ENCODE measurements at places on chromosomes 11 and 22.
A peak's percentile ranks its signal among the peaks of the same experiment; 100 is the strongest.

GRCh38 chr11:34890089-34890488 lies 26.1 kb downstream of the APIP start:
- peak; percentile 31 for DNase-seq

DNA sequence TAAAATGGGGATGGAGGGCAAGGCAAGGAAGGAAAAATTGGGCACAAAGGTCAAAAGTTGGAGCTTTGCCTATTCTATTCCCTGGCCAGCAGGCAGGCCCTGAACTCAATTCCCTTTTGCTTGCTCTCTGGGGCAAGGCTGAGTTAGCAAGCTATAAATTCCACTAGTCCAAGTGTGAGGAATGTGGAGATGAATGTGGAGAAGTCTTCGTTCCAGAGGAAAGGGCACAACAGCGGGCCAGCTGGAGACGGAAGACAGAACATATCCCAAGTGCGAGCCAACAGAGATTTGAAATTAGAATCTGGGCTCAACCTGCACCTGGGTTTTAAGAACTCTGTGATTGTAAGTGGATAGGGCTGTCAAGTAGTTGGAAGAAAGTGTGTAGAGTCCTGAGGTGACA lies 29.5 kb upstream of the FZD4 start:
- no peak for DNase-seq

- DNase-seq = no peak
These were observed 92.7 kb upstream of the TBCEL start for GRCh38 chr11:120931057-120931779.

DNA sequence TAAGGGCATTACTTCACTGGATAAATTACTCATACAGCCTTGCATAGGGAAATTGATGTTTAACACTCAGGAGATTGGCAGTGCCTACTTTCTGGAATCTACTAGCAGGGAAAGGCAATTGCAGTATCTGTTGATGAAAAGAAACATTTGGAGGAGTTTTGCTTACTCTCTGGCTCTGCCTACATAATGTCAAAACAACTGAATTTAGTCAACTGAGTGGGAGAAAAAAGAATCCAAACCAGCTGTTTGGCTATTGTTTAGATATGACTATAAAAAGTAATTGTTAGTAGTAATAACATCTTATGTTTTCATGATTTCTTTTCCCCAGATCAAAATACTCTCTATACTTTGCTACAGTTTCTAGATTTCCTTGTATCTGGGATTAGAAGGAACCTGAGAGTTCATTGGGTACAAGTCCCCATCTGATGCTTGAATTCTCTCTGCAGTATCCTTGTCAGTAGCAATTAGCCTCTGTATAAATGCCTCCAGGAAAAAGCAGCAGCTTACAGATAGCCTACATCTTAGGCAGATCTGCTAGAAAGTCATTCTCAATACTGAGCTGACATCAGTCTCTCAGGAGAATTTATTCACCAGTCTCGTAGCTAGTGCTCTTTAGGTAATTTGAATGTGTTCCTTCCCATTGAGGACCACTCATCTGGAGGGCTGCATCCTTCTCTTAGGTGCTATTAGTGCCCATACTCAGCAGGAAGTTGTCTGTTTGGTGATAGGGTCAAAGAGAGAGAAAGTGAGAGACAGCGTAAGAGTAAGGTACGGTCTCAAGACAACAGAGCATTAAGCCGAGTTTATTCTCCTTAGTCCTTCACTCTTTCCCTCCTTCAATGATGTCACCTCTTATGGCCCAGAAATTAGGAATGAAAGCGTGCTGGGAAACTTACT lies 185.9 kb upstream of the CCDC90B start:
- DNase-seq = no peak
